Stimulated activated CD8-positive, alpha-beta memory T cell treated with anti-CD3 and anti-CD28 coated beads, Interleukin-12 subunit alpha, Interleukin-12 subunit beta, amount 100 ng/mL, for 4 hours (primary cell): ENCODE measurements at places on chromosomes 16 and 17.

DNA sequence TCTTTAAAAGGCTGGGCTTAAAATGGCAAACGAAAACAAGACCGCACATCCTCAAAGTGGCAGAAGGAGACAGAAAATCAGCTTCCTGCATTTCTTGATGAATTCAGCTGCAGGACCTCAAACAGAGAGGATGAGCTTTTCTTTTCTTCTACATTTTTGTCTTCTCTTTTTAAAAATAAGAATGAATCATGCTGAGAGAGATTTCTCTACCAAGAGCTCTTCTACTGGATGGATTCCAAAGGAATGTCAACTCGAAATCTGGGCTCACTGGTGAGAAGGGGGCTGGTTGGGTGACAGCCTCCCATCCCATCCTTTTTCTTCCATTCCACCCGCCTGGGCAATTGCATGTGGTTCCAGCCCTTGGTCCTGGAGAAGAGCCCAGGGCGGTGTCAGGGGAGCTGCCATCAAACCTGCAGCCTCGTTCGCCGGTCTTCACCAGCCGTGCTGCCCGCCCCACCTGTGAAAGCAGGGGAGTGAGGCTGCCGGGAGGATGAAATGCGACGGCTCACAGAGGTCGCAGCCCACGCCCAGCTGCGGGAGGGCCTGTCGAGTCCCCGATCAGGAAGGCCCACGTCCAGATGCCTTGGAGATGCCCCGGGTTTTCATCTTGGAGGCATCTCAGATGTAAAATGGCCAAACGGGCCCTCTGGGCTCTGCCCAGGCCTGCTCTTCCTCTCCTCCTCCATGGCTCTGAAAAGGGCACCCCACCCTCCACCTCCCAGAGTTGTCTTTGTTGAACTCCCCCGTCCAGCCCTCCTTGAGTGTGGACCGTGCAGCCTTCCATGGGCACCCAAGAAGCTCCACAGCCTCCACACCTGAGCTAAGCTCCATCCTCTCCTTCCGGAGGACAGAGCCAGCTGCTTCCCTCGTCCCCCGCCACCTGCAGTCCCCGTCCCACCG is 121.9 kb downstream of the FOXL1 start:
- no peak for DNase-seq

- DNase-seq, result no peak
These were observed 11.3 kb downstream of the DNAAF1 start for GRCh38 chr16:84156342-84156784.

DNA sequence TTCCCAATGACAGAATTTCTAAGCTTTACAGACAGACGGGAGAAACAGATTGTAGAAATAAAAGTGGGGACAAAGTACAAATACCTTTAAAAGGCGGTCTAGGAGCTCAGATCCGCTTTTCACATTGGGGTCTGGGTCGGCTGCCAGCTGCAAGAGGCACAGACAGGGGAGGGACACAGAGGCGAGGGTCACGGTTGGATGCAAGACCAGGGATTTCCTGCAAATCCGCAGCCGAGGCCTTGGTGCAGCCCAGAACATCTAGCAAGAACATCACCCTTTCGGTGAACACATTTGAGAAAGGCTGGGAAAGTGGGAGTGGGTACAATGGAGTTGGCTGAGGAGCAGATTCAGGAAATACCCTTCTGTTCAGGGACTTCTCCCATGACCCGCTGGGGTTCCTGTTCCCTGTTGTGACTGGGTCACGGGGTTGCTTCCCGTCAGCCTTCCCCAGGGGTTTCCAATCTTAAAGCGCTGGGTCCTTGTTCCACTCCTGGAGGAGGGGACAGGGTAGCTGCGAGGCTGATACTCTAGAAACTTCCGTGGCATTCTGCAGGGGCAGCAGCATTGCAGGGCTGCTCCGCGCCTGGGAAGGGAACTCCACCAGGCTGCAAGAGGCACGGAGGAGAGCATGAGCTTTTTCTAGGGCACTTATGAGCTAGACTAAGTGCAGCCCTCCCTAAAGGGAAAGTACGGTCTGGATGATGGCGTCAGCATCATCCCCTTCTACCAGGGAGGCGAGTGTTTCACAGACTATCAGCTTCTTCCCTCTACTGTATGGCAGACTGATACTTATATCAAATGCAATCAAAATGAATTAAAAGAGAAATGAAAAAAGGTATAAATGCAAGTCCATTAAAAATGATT is 16.0 kb downstream of the VAC14 start:
- DNase-seq, result no peak

DNA sequence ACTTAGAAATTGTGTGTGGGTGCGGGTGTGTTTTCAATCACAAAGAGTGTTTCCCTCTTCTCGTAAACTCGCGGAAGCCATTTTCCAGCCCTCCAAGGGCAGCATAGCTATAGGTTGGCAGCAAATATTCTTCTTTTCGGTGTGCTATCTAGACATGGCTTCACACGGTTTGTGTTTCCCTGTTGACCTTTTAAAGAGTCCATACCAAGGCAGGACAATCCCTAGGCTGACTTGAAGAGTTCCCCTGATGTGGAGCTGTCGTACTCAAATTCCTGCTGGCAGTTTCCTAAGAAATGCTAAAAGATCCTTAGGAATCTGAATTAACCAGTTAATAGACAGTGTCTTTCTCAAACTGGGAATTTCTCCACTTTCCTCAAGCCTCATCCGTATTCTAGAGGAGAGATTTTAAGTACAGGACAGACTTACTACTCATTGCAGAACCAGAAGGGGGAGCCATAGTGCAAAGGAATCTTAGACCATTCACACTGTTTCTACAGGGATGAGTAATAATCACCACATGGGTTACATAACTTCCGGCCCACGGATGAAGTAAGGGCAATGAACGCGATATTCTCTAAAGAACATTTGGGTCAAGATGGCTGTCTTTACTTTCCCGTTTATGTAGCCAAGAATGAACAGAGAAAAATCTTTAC is 288.6 kb upstream of the ELAC2 start:
- DNase-seq, result no peak

DNA sequence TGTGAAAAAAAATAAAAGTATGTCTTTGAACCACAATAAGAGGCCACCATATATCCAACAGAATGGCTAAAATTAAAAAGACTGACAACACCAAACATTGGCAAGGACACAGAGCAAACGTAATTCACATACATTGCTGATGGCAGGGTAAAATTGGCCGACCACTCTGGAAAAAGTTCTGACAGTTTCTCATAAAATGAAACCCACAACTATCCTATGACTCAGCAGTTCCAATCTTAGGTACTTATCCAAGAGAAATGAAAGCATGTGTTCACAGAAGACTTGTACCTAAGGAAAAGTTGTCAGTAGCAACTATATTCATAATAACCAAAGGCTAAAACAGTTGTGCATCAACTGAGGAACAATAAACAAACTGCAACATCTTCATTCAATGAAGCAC is 357.3 kb upstream of the XYLT1 start:
- DNase-seq, result no peak

- DNase-seq, result no peak
These were observed 38.7 kb downstream of the ZFPM1 start for GRCh38 chr16:88491560-88492310.
